ENCODE measurements at places on chromosomes 7 and 10.

GRCh38 chr7:41244246-41244645, 458.6 kb downstream of the INHBA start:
- no peak for DNase-seq

DNA sequence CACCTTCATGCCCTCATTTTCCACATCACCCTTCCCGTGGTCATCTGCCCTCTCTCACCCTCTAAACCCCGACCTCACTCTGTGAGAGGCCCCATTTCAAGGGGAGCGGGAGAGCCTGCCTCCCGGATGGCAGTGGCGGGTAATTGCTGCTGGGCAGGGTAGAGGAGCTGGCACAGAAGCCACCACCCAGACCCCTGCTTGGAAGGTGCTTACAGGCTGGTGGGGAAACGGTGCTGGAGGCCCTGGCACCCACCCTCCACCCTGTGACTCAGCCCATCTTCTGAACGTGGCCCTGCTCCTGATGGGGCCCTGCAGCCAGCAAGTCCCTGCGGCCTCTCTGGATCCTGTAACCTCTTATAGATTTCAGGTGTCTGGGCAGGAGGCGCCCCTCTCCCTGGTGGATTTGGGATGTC, 10.6 kb upstream of the PWWP2B start:
- DNase-seq, result no peak

DNA sequence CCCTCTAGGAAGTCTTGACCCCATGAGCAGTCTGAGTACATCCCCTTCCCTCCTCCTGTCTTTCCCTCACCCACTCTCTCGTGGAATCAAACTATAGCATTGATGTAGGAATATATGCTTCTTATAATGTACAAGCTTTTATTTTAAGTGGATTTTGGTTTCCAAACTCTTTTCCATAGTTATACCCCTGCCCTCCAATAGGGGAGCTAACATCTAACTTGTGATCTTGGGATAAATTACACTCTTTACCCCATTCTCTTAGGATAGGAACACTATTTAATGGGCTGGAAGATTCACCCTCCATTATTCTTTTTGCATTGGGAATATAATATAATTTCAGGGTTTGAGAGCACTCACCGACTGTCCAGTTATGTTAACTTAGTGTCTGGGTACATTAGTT, 465.9 kb downstream of the GATA3 start:
- no peak for DNase-seq

- no peak for DNase-seq
Measured at GRCh38 chr7:11379641-11380040, 406.0 kb downstream of the PHF14 start.

- no peak for DNase-seq
Measured at GRCh38 chr10:58773341-58773740, 260.7 kb downstream of the BICC1 start.

- peak; percentile 43 for DNase-seq
Measured at GRCh38 chr10:60114765-60115586, 208.6 kb upstream of the CCDC6 start.

- DNase-seq, result no peak
Measured at GRCh38 chr7:91835826-91836368, 44.6 kb downstream of the MTERF1 start.

- no peak for DNase-seq
Measured at GRCh38 chr10:90111671-90112070, 410.3 kb downstream of the KIF20B start.

- no peak for DNase-seq
Measured at GRCh38 chr10:92894081-92894655, 45.8 kb downstream of the EXOC6 start.

GRCh38 chr10:80292607-80293239, 3.3 kb upstream of the MAT1A start:
- DNase-seq, result no peak
